ENCODE measurements at places on chromosomes 11 and 22. TPM values are rescaled to one million over a fixed set of nuclear protein-coding genes. Genes with fewer than 3 reads are reported as not detected.

GRCh38 chr11:47071791-47072261 lies 104.9 kb downstream of the ARFGAP2 start:
- DNase-seq = no peak
- no peak overlapping the region for H3K4me3 ChIP-seq
- no peak overlapping the region for H3K27ac ChIP-seq
- no peaks in the 10 kb centered on the region for H3K27me3 ChIP-seq

DNA sequence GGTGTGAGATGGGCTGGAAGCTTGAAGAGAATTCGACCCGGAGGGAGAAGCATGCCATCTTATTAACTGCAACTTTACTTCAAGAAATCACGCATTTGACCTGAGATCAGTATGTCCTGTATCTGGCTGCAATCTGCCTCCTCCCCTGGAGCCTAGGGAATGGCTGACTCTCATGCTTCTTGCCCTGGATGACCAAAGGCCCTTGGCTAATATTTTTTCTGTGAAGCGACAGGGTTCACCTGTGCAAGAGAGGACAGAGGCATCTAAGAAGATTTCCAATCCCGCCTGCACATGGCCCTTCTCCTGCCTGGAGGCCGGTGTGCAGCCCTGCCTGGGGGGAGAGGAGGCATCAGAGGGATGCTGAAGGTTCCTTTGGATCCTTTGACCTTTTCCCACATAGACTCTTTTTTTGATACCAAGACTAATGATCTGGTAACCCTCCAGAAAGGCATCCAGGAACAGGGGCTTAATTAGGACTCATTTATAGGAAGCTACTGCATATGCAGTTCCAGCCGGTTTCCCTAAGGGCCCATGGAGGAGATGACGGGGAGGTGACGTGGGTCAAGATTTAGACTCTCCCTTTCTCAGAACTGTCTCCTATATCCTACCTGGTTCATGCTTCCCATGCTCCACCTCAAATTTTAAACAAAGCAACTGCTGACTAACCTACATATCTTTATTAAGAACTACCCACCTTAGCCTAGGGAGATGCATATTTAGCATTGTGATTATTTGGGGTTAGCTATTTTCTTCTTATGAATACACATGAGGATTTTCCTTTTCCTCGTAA lies 50.8 kb downstream of the NTM start:
- H3K27me3 ChIP-seq = no peaks in the 10 kb centered on the region
- H3K4me3 ChIP-seq = no peak overlapping the region
- H3K4me1 ChIP-seq = no peaks in the 10 kb centered on the region
- no peak overlapping the region for H3K27ac ChIP-seq
- H3K36me3 ChIP-seq = no peaks in the 10 kb centered on the region

DNA sequence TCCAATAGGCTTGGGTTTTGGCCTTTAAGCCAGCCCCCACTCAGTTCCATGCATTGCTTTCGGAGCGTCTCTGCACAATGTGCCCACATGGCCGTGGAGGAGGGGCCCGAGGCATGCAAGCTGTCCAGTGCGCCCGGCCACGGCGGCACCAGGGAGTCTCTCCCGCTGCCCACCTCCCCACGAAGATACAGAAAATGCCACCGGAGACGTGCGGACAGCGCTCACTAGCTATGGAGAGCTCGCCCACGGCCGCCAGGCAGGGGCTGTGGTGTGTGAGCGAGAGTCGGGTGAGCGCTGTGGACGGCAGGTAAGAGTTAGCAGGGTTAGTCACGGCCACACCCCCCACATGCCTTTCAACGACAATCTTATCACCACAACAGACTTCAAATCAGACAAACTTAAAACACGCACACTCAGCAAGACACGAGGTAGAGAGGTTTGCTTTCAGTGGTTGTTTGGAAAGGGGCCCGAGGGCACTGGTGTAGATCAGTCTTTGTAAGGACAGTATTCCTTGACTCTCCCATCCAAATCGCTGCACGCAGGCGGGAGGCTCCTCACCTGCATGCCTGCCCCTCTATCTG lies 18.7 kb upstream of the BID start:
- no peaks in the 10 kb centered on the region for H3K36me3 ChIP-seq
- no peak for DNase-seq
- H3K4me3 ChIP-seq = no peak overlapping the region
- H3K4me1 ChIP-seq = no peaks in the 10 kb centered on the region

GRCh38 chr11:74307434-74307833 lies 4.0 kb downstream of the P4HA3 start:
- no peak overlapping the region for H3K4me3 ChIP-seq
- H3K4me1 ChIP-seq = peaks cover 3% of the 10 kb centered on the region
- H3K27me3 ChIP-seq = no peaks in the 10 kb centered on the region
- no peak overlapping the region for H3K27ac ChIP-seq
- no peak for DNase-seq

DNA sequence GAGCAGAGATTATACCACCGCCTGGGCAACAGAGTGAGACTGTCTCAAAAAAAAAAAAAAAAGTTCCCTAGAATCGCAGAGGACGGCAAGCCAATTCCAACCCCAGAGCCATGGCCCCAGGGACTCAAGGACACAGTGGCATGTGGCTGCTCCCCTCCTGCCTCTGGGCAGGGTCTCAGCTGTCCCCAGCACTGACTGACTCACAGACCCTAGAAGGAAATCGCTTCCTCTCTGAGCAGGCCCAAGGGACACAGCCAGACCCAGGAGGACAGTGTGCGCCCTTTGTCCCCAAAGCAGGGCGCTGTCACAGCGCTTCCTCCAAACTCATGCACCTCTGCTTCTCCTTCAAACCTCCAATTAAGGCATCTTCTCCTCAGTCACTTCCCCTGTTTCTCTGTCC lies 2.3 kb downstream of the PACSIN3 start:
- no peak overlapping the region for H3K27ac ChIP-seq
- no peaks in the 10 kb centered on the region for H3K36me3 ChIP-seq
- H3K4me3 ChIP-seq = no peak overlapping the region
- no peak for DNase-seq

DNA sequence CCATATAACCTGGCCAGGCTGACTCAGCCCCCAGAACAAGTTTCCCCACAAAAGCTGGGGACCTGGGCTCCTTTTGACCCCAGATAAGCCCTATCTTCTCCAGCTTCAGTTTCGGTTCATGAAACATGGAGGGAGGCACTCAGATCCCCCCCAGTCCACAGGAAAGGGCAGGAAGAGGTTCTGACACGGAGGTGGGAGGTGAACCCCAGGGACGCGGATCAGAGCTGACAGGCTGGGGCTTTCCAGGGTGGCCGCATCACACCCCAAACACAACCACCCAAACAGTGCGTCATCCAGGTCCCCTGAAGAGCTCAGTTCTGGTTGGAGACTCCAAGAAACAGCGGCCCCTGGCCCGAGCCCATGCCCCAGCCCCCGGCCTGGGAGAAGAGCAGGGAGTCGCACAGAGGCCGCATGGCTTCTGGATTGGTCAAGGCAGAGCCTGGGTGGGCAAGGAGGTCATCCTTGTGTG lies 44.3 kb upstream of the A4GALT start:
- no peak for DNase-seq
- H3K27me3 ChIP-seq = no peaks in the 10 kb centered on the region
- H3K4me3 ChIP-seq = no peak overlapping the region

RRP8 gene
- 17.3 TPM for total RNA-seq

All from ovary (tissue), 10 donors.